ENCODE measurements at places on chromosomes 2 and 18.

GRCh38 chr2:16459606-16460005 lies 206.0 kb downstream of the CYRIA start:
- no peak for DNase-seq

GRCh38 chr2:241020201-241020600 lies 21.8 kb downstream of the SNED1 start:
- no peak for DNase-seq

DNA sequence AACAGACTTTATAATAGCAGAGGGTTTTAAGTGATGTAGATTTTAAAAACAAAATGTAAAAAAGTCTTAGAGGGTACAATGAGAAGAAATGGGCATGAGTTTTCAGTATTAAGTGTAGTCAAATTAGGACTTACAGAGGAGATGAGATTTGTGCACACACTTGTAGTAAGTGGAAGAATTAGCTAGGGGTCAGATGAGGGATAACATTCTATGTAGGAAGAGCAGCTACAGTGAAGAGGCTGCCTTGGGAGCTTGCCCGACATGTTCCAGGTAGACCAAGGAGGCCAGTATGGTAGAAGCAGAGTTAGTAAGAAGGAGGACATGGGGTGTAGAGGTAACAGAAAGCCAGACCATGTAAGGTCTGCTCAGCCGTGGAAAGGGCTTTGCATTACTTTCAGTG lies 189.2 kb upstream of the DSEL start:
- DNase-seq = no peak

GRCh38 chr2:73034661-73035375 lies 36.7 kb downstream of the SFXN5 start:
- DNase-seq = no peak

DNA sequence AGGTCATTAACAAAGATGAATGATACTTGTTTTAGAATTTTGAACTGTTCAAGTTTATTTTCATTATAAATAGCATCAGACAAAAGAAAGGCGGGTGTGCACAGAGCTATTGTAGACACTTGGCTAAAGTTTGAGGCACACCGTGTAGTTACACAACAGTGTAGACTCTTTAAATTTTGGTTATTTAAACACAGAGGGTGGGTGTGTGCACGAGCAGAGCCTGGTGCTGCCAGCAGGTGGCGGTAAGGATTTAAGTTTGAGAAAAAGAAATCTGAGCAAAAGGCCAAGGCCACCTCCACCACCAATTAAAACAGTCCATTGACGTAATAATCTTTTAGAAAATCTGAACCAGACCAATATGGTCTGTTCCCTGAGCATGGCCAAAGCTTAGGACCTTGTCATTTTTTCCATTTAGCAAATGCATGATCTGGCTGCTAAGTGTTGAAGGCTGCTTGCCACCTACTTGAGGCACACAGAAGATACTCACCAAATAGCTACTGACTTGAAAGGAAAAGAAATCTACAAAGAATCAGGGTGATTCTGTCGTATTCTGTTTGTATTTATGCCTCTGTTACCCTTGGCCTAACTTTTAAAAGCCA lies 14.3 kb downstream of the COPS7B start:
- DNase-seq = peak; percentile 27

DNA sequence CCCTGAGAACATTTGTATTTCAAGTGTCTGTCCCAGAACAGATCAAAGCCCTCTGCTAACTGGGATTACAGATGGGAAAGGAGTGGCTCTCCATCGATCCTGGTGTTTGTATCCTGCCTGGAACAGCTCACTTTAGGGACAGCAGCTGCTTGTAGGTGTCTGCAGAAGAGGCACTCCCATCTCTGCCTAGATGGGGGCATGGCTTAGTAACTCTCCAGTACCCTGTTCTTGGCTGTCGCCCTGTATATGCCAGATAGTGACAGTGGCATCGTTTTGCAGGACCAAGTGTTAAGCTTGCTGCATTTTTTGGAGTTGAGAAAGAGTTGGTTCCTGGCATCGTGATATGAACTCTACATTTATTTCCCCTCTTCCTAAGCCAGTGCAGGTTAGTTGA lies 189.9 kb downstream of the SH3RF3 start:
- DNase-seq = no peak

- no peak for DNase-seq
Observed at GRCh38 chr2:172991031-172991430, 84.6 kb upstream of the MAP3K20 start.

DNA sequence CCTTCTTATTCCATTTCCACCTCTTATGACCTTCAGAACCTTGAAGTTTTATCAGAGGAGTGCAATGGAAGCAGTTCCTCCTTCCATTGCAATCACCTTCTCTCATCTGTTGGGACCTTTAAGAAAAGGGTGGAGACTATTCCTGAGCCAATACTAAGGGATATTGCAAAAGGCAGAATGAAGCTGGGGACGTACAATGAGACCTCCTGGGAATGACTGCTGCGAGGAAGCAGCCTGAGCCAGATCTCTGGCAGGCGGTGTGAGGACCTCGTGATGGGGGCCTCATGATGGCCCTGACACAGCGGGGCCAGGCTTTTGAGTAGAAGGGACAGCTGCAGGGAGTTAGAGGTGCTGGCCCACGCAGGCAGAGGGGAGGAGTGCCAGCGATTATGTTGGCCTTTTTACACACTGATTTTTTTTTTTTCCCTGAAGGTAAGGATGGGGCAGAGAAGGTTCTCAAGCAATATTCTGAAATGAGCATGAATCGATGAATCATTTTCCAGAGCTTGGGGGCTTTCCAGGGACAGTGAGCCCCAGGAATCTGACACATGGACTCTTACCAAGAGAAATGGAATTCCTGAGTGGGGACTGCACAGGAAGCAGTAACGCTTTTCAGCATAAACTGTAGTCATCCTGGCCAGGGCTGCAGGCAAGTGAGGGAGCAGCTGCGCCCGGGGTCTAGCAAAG lies 40.0 kb upstream of the LAPTM4A start:
- DNase-seq = no peak

DNA sequence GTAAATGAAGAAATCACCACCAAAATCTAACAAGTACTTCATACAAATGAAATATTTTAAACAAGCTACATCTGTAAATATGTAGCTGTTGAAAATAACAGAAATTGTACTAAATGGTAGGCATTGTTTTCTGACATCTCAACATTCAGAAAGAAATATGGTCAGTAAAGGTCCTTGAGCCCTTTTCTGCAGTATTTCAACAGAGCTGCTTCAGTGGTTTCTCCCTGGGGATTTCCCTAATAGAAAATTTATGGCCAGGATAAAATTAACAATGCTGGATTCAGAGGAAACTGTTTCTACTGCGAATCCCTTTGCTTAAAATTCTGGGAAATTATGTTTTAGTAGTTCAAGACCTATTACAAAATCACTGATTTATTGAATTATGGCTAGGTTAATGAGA lies 256.6 kb downstream of the PIEZO2 start:
- no peak for DNase-seq

DNA sequence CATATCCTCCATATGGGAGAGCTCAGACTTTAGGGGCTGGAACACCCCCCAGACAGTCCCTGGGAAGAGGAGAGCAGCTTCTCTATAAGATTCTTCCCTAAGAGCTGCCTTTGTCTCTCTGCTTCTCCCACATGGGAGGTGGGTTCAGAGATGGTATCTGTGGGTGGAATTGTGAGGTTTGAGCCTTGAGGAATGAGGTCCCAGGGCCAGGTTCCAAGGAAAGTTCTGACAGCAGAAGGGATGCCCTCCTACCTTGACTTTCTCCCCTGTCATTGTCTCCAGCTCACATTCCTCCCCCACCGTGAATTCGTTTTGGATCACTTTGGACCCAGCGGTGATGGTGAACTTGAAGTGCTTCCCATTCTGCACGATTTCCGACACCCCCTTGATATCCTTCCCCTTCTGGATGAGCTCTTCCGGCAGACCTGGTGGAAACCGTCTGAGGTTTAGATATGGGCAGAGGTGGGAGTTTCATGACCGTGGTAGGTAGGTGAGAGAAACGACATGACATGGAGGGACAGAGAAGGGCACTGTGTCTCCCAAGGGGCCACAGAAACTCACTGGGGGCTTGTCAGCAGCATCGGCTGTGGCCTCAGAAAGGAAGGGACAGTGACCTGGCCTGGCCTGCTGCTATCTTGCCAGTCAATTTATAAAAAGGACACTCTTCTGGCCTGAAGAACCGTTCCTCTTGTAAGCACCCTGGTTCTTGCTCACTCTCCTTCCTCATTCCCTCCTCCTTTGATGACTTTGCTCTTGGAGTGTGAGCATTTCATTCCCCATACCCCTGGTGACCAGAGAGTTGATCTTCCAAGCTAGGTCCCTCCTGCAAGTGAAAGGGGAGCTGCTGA lies 1.7 kb downstream of the FABP1 start:
- no peak for DNase-seq

DNA sequence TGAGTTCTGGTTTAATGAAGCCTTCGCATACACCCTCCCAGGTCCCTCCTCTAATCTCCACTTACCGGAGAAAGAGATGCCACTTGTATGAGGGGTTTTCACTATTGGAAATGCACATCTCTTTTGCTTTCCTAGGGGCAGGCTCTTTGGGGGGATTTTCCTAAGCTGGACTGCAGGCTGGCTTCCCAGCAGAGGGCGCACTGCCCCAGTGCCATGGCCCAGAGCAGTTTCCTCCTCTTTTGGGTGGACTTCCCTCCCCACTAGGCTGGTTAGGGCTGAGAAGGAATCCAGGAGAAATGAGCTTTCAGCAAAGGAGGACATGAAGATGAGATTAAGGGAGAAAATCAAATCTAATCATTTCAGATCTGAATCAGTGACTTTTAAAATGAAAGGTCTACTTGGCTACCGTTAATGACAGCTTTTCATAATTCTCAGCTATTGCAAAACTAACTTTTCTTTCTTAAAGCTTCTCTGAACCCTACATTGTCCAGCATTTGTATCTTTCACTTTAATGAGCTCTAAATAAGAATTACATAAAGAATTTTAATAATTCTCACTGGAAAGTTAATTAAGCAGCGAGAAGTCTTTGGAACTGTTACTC lies 784.1 kb upstream of the FANCL start:
- no peak for DNase-seq

GRCh38 chr18:75070625-75071483 lies 138.1 kb downstream of the PTGR3 start:
- peak; percentile 66 for DNase-seq

GRCh38 chr2:171142398-171142797 lies 18.3 kb downstream of the TLK1 start:
- DNase-seq = no peak

- DNase-seq = no peak
Observed at GRCh38 chr18:76454418-76454817, 40.6 kb downstream of the ZNF516 start.

- no peak for DNase-seq
Observed at GRCh38 chr2:45986509-45986908, 310.7 kb upstream of the EPAS1 start.

GRCh38 chr2:237979331-237979730 lies 12.5 kb downstream of the UBE2F start:
- DNase-seq = no peak

DNA sequence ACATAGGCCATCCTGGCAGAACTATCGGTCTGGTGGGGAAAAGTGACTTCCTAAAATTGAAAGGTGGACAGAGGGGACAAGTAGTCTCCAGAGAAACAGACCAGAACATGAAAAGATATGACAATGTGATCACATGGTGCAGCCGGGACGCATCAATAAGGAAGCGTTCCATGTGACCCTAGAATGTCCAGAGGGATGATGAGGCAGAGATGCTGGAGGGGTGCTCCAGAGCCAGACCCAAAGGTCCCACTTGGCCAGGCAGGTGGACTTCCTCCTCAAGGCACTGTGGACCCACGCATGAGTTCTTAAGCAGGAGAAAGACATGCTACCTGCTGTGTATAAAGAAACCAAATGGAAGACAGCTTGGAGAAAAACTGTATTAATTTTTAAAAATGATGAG lies 50.2 kb downstream of the CDH2 start:
- no peak for DNase-seq

- no peak for DNase-seq
Observed at GRCh38 chr2:49102146-49102545, 52.2 kb downstream of the FSHR start.

DNA sequence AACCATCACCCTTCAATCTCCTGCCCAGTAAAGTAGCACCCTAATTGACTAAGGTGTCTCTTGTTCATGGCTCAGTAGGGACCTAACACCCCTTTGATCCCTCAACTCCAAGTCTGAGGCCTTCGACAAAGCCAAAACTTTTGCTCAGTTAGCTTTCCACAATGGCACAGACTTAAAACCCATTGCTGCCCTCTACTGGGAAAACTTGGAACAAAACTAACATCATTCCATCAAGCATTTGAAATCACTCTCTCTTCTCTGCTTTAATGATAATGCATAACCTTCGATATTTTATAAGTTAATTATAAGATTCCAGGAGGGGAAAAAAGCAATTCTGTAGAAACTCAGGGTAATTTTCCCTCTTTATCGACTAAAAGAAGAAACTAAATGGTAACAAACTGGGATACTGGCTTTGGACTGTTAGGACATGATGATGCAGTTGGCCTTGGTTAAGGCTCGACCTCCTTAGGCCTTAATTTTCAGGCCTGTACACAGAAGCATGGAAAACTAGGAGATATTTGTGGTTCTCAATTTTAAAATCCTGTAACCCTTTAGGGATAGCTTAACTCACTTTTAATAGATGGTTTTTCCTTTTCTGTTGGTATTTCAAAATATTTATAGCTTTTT lies 127.8 kb downstream of the STK39 start:
- DNase-seq = peak; percentile 15

DNA sequence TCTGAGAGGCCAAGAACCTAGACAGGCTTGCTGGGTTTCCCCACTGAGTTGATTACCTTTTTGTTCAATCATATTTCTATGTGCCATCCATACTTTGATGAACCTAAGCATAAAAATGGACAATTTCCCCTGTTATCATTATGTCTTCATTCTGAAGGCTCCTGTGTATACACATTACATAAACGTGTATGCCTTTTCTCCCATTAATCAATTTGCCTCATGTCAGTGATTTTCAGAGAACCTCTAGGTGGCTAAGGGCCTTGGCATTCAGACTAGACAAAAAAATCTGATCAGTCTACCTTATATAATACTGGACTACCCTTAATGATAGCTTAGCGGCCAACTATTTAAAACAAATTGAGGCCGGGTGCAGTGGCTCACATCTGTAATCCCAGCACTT lies 4.1 kb upstream of the PEX13 start:
- no peak for DNase-seq

DNA sequence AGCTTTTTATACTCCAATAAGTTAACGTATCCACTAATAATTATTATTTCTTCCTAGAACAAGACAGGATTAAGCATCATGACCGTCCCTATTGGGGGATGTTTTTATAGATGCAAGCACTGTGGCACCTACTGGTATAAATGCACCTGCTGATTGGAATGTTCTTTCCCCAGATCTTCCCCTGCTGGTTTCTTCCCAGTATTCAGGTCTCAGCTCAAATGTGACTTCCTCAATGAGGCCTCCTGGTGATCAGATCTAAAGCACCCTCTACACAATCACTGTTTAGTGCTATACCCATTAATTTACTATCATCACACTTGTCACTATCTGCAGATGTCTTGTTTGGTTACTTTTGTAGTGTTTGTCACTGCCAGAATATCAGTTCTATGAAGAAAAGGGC lies 3.9 kb upstream of the TYMS start:
- DNase-seq = no peak

- DNase-seq = no peak
Observed at GRCh38 chr2:200156166-200156835, 150.2 kb upstream of the SPATS2L start.
